ENCODE measurements at places on chromosomes 1 and 21.

DNA sequence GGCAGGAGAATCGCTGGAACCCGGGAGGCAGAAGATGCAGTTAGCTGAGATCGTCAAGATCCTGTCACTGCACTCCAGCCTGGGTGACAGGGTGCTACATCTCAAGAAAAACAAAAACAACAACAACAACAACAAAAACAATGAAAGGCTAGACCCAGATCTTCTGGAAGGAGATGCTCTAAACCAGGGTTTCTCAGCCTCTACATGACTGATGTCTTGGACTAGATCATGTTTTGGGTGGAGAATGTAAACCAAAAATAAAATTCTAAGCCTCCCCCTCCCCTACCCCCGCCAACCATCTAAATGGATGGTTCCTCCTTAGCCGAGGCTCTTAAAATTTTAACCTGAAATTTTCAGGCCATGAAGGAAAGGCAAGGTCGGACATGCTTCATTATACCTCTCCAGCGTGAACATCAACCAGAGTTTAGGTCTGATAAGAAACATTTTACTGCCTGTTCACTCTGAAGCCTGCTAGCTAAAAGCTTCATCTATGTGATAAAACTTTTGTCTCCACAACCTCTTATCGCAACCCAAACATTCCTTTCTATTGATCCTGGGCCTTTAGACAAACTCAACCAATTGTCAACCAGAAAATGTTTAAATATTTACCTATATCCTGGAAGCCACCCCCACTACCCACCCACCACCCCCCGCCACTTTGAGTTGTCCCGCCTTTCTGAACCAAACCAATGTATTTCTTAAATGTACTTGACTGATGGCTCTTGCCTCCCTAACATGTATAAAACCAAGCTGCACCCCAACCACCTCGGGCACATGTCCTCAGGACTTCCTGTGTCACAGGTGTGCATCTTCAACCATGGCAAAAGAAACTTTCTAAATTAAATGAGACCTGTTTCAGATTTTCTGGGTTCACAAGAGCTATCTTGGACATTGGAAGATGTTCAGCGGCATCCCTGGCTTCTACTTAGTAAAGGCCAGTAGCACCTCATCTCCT is 1.9 kb upstream of the CAPN2 start:
- DNase-seq: no peak

GRCh38 chr21:24110846-24111245 is 1496.4 kb downstream of the MRPL39 start:
- no peak for DNase-seq

GRCh38 chr1:153343040-153343681 is 5.5 kb downstream of the PGLYRP4 start:
- DNase-seq: no peak

DNA sequence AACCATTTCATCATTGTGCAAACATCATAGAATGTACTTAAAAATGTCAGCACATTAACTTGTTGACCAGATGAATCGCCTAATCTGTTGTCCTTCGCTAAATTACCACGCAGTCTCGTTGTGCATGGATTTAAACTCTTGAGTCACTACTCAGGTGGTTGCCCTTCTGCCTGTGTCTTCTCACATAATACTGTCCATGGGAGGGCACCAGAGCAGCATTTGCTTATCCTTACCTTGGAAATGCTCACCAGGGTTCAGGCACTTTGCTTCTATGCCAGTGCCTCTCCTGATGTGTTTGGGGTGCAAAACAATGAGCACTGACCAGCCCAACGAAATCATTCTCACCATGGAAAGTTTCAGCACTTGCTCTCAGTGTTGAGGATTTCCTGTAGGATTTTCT is 559.9 kb downstream of the RWDD3 start:
- DNase-seq: no peak

DNA sequence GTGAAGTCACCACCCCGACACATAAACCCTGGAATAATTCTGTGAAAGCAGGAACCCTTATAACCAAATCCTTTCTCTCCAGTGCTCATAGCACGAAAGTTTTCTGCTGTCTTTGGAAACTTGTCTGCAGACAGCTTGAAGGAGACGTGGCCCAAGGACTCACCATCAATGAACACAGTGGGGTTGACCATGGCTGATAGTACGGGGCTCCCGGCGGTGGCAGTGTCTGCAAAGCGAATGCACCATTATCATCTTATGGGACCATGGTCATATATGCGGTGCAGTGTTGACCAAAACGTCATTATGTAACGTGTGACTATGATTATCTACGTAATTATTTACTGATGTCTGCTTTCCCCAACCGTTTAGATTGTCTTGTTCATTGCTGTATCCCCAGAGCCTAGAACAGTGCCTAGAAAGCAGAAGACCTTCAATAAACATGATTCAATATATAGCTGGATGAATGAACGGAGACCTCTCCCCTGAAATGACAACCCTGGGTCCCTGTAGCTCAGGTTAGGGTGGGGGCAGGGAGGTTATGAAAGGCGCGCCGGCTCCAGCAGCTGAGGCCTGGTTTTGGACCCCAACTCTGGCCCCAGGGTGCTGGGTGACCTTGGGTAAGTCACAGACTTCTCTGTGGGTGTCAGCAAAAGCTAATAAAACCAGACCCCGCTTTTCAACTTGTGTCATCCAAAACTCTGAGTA is 128.4 kb upstream of the ZBTB40 start:
- no peak for DNase-seq

DNA sequence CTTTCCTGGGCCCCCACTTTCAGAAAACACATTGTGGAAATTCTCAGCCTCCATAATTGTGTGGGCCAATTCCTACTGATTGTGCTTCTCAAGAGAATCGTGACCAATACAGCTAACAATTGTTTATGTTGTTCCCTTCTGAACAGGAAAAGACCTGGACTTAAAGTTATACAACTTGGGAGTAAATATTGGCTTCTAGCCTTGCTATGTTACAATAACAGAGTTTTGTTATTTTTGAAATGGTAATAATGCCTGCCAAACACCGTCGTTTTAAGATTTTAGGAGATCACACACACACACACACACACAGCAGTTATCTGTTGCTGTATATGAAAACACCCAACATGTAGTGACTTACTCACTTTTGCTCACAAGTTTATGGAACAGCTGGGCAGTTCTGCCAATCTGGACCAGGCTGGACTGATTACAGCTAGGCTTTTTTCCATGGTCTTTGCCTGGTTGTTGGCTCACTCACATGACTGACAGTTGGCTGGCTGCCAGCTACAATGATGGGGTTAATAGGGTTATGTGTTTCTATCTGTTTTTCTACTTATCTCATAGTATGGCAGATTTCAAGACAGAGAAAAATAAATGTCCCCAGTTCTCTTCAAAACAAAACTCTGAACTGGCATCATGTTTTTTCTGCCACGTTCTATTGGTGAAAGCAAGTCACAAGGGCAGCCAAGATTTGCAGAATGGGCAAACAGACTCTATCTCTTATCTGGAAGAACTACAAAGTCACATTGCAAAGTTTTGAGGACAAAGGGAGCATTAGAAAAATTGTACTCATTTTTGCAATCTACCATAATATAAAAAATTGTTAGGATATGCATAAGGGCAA is 447.5 kb downstream of the NEGR1 start:
- DNase-seq: peak; percentile 22

DNA sequence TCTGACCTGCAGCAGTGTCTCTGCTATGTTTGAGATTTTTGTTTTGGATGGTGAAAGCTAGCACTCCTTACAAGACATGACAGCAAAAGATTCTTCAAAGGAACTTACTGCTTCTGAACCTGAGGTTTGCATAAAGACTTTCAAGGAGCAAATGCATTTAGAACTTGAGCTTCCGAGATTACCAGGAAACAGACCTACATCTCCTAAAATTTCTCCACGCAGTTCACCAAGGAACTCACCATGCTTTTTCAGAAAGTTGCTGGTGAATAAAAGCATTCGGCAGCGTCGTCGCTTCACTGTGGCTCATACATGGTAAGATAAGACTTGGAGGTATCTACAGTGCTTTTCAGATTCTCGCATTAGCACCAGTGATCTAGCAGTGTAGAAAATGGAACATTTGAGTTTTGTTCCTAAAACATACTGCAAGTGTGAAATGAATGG is 200.2 kb downstream of the PDE4B start:
- DNase-seq: no peak

- no peak for DNase-seq
Measured at GRCh38 chr1:110047463-110047862, 13.0 kb downstream of the STRIP1 start.

- DNase-seq: no peak
Measured at GRCh38 chr1:203051841-203052324, 25.6 kb downstream of the PPFIA4 start.

GRCh38 chr1:186627019-186627418 is 53.2 kb downstream of the PTGS2 start:
- peak; percentile 31 for DNase-seq

DNA sequence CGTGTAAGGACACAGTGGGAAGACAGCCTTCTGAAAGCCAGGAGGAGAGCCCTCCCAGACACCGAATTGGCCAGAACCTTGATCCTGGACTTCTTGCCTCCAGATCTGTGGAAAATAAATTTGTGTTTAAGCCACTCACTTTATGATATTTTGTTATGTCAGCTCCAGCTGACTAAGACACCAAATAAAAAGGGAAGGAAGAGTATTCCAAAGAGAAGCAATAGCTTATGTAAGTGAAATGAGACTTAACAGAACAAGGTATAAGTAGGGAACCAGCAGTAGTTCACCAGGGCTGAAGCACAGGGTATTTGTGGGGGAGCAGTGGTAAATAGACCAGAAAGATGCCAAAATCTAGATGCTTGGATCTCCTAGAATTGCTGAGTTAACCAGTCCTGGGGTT is 94.2 kb upstream of the WLS start:
- DNase-seq: no peak

GRCh38 chr1:67193704-67194103 is 27.4 kb downstream of the IL23R start:
- DNase-seq: no peak

DNA sequence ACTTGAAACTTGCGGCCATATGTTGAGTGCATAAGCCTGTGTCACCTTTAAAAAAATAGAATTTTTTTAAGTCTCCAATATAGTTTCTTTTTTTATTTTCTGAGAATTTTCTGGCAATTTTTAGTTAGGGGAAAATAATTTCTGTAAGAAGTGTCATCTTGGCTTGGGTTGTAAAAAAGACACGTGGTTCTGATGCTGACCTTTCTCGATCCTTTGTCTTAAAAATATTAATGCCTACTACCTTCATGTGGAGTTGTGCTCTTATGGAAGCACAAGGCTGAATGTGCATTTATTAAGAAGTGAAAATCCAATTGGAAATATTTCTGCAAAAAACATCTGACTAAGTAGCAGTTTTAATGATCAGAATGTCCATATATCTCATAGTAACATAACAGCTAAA is 3.5 kb downstream of the ELAVL4 start:
- DNase-seq: no peak

- DNase-seq: no peak
Measured at GRCh38 chr1:26016258-26016952, 5.2 kb upstream of the EXTL1 start.

- no peak for DNase-seq
Measured at GRCh38 chr1:53527368-53527767, 68.2 kb downstream of the DMRTB1 start.

DNA sequence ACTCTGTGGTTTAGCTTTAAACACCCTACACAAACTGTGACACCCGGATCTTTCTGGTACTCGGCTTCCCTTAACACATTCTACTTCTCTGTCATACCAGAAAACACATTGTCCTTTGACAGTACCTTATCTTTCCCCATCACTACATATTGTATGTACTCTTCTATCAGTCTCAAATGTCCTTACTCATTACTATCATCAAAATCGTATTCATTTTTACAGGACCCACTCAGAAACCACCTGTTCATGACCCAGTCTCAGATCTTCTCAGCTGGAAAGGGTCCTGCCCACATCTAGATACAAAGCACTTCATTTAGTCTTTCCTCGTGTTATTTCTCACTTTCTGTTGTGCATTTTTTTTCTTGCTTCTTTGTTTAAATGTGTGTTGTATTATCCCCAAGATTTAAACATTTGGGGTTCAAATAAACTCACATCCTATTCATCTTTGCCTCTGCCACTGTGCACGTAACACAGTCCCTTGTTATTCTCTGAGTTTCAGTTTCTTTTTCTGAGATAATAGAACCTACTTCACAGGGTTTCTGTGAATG is 27.7 kb downstream of the CD34 start:
- DNase-seq: no peak

GRCh38 chr1:13584876-13585611 is 1.4 kb downstream of the PDPN start:
- no peak for DNase-seq

DNA sequence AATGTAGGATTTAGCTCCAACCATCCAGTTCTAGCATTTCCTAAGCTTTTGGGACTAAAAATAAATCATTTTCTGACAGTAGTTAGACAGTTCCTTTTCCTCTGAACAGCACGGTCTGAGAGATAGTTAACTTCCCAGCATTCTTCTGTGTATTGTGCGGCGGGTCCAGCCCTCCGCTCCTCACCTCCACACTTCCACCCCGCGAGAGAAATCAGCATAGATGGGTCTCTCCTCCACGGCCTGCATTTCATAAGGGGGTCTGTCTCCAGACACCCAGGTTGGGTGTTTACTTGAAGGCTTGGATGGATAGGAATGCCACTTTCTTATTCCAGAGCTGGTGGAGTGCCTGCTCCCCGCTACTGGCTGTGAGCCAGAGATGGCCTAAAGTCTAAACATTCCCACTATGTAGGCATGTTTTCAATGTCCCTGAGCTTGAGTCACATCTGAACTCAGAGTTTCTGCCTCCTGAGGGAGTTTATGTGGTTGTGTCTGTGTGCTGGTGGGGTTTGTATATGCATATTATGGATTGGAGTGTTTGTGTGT is 38.0 kb upstream of the PPP2R5A start:
- DNase-seq: peak; percentile 53

DNA sequence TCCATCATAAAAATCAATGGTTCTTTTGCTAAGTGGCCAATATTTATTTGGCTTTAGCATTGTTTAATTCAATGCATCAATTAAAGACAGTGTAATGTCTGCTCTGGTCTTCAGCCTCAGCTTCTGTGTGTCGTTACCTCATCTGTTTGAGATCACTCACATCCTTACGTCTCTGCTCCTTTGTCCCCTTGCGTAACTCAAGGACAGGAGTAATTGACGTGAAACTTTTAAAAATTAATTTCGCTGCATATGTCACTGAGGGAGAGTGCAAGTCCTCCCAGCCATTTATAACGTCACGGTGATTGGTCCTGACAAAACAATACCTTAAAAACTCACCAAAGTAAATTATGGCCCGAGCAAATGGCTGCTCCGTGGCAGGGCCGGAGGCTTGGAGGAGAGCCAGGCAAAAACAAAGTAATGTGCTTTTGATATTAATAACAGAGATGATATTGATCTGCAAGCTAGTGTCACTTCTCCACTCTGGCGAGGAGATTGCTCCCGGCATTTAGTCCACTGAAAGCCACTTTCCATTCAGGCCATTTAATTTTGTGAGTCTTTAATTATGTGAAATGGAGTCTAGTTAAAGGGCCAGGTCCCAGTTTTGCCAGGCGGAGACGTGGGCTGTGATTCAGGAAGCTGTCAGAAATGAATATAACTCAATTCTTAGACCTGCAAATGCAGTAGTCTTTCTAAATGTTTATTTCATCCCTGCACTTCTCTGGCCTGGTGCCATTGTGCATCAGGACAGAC is 150.9 kb upstream of the POU3F1 start:
- no peak for DNase-seq
